ENCODE measurements at places on chromosomes 13 and 19.

GRCh38 chr13:64640002-64640401, 2590.1 kb downstream of the PCDH9 start:
- DNase-seq, result no peak

DNA sequence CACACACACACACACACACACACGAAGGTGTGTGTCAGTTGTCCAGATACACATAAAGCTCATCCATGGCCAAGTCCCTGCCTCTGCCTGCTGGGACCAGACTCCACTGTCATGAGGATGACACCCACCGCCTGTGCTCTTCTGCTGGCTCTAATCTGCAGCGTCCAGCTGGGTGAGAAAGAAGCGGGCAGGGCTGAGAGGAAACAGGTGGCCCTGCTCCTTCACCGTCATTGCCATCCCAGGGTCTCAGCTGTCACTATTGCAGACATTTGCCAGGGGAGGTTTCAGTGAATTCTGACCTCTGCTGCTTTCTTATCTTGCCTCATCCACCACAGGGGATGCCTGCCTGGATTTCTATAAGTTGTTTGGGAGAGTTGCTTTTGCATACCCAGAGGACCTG, 31.4 kb downstream of the SCGB2B2 start:
- no peak for DNase-seq

- no peak for DNase-seq
Measured at GRCh38 chr19:47895165-47895782, 9.2 kb upstream of the SULT2A1 start.

DNA sequence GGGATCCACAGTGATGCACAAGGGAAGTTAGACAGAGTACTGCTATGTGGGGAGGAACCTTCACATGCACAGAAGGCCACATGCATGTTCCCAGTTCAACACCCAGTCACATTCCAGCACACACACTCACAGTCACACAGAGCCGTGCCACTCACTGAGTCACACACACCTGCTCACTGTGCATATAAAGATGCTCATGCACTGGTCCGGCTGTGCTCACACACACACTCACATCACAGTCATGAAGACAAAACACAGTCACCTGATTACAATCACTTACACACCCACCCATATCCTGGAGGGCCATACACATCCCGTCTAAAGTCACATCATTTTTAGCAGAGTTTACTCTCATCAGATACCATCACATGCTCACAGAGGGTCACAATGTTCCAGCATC, 478 bp downstream of the CLC start:
- DNase-seq, result peak; percentile 14

- no peak for DNase-seq
Measured at GRCh38 chr13:79711631-79712030, 230.7 kb downstream of the NDFIP2 start.

DNA sequence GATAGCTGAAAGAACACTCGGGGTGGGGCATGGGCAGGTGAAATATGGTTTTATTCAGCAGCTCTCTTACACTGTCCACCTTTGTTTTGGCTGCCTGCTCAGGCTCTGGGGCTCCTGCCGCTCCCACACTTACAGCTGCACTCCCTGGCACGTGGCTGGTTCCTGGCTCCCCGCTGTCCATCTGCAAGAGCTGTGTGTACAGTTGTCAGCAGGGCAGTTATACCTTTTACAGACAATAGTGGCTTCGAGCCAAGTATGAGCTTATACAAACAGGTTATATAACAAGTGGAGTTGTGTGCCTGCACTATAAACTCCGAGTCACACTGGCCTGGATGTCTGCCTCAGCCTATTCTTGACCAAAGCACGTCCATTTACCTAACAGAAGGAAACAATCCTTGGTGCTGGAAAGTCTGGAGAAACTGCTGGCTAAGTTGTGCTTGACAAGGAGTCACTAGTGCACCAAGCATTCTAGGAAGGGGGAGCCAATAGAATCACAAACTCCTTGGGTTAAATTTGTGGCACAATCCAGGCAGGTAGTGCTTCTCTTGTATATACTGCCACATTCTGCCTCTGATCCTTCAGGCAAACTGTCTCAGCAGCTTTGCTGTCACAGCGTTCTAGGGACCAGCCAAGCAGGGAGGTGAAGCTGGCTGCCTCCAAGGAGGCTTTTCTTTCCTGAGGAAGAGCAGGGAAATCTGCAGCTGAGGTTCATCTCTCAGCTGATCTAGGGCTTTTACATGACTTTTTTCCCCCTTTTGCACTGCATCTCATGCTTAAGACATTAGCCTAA, 68.2 kb downstream of the NHLRC3 start:
- DNase-seq, result no peak

DNA sequence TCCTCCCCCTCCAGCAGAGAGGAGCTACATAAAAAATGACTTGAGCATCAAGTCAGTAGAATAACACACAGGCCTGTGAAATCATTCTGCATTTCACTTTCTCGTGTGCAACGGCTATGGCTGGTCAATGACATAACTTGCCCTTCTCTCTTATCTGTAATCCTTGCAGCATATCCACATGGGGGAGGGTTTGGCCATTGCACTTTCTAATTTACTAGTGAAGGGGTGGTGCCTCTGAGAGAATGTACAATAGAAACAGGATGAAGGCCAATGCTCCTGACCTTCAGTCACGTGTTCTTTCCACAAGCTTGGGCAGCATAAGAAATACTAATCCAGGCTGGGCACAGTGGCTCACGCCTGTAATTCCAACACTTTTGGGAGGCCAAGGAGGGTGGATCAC, 641.0 kb upstream of the ARGLU1 start:
- no peak for DNase-seq

DNA sequence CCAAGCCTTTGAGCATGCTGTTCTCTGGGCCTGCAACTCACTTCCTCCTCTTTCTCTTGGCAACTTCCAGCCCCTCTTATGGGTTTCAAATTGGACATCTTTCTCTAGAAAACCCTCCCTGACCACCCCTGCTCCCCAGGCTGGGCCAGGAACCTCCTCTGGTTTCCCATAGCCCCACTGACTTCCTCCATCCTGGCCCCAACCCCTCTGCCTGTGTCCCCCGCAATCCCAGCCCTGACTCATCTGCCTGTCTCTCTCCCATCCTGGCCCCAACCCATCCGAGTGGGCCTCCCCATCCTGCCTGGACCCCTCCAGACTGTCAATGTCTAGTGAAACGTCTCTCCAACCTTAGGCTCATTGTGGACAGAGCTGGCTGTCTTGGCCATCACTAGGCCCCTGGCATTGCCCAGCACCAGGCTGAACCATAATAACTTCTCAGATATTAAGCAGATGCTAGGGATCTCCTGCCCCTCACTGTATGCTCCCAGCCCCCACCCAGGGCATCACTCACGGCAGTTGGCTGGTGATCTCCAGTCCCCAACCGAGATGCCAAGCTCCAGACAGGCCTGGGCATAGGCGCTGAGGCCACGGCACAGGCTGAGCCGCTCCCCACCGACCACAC, 16.8 kb downstream of the FCGBP start:
- DNase-seq, result no peak

DNA sequence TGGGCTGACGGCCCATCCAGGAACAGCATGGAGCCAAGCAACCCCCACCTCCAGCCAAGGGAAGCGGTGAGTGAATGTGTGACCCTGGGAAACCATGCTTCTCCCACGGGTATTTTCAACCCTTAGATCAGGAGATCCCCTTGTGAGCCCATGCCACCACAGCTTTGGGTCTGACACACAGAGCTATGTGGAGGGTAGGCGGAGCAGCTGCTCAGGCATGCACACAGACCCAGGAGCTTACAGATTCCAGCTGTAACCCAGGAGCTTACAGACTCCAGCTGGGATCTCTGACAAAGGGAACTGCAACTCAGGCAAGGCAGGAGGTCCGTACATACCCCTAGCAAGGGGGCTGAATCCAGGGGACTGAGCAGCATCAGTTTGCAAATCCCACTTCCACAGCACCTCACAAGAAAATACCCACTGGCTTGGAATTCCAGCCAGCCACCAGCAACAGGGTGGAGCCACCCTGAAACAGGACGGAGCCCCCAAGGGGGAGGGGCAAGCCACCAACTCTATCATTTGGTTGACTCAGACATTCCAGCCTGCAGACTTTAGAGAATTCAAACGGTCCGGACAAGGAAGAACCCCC, 40.8 kb upstream of the RFXAP start:
- no peak for DNase-seq

GRCh38 chr13:44819245-44819644, 170.0 kb downstream of the NUFIP1 start:
- DNase-seq, result peak; percentile 5

DNA sequence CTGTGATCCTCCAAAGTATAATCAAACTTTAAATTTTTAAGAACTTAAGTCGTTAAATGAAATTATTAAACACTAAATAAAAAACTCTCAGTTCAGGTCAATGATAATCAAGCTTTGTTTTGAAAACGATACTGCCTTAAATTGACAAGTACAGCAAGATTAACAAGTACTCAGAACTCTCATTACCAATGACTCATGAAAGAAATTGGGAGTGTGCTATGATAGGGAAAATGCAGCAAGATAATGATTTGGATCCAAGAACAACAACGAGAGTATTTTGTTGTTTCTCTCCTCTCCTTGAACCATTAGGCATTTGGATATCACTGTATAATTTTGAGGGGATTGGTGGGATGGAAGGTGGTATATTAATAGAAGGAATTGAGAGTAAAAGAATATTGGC, 10.2 kb downstream of the N4BP2L2 start:
- no peak for DNase-seq

DNA sequence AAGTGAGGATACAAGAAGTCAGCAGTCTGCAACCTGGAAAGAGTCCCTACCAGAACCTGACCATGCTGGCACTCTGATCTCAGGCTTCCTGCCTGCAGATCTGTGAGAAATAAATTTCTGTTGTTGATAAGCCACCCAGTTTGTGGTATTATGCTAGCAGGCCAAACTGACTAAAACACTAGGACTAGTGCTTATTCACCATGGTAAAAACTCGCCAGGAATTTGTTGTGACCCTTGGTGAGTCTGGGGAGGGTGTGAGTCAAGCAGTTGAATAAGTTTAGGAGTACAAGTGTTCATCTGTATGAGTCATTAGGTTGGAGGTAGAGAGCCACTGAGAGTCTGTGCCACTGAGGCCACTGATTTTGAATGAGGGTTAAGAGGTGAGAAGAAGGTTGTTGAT, 3.6 kb downstream of the ZIK1 start:
- no peak for DNase-seq

DNA sequence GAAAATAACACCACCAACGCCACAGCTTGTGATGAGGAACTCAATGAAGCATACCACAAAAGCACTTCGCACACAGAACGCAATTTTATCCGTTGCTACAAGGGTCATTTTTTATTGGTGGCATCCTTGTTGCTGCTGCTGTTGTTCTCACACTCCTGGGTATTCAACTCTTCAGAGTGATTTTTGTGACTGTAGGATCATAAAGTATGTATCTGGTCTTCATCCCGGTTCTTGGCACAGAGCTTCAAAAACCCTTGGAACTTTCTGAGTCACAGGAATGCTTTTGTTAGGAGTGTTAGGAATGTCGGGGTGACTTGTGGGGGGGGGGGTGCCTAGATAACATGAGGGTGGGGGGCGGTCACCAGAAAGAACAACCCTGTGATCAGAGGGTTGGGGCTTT, 108.4 kb downstream of the ZNF557 start:
- no peak for DNase-seq

DNA sequence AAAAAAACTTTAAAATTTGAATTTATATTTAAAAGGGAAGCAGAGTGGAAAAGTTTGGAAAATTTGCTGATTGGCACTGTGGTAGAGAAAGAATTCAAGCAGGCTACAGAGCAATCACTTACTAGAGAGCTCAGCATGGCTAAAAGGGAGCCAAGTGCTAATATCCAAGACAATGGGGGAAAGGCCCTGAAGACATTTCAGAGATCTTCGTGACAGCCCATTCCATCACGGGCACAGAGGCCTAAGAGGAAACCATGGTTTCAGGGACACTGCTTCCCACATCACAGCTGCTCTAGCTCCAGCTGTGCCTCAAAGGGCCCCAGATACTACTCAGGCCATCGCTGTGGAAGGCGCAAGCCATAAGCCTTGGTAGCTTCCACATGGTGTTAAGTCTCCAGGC, 73.7 kb downstream of the SGCG start:
- no peak for DNase-seq

GRCh38 chr19:2426611-2427428, 566 bp downstream of the TIMM13 start:
- DNase-seq, result peak; percentile 43

DNA sequence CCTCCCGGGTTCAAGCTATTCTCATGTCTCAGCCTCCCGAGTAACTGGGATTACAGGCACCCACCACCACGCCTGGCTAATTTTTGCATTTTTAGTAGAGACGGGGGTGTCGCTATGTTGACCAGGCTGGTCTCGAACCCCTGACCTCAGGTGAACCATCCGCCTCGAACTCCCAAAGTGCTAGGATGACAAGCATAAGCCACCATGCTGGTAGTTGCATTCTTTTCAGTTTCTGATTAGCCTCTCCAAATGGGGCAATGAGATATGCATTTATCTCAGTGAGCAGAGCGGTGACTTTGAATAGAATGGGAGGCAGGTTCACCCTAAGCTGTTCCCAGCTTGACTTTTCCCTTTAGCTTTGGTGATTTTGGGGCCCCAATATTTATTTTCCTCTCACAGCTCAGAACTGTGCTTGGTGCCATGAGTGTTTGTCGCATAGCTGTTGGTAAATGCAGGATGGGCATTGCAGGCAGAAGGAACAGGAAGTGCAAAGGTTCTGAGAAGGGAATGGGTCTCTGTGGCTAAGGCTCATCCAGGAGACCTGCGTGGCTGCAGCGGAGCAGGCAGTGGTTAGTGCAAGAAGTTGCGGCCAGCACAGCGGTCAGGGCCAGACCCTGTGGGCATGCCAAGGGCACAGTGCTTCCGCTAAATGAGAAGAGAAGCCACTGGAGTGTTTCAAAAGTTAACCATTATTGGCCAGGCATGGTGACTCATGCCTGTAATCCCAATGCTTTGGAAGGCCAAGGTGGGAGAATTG, 20.7 kb downstream of the LYPD3 start:
- DNase-seq, result no peak

DNA sequence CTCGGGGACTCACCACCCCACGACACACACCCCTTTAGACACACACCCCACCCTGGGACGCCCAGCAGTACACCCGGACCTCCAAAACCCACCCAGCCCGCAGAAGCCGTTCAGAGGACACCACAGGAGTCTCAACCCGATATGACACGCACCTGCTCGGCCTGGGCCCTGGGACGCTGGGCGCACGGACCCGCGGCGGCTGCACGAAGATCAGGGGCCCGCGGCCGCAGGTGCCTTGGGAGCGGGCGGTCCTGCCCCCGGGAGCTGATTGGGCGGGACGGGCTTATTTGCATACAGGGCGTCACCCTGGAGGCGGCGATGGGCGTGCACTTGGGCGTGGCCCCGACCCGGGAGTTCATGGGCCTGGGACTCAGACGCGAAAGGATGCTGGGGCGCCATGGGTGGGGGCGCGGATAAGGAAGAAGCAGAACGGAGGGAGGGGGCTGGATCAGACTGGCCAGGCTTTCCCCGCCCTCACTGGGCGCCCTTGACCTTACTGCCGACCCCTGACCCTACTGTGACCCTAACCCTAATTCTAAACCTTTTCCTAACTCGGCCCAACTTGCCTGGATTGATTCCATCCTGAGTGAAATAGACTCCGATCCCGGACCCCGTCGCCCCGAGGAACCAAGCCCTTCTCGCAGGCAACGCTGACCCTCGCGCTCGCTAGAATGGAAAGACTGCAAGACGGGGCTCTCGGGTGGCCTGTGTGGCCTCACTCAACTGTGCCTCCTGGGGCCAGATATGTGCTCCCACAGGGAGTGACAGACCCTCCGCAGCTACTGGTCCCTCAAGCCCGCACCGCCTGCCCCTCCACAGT, at the start of gene MEF2B:
Gene MEF2B (minus strand): TSS at position 211 of the 820 bp plus-strand sequence. CDS start 19,528 bp downstream, outside the sequence.
- peak; percentile 70 for DNase-seq

GRCh38 chr19:40241809-40242384, 15.4 kb upstream of the CCNP start:
- DNase-seq, result no peak

Data from activated CD4-positive, alpha-beta T cell treated with anti-CD3 and anti-CD28 coated beads for 4 hours (primary cell).